ENCODE measurements at places on chromosomes 12 and 14. TPM values are rescaled to one million over a fixed set of nuclear protein-coding genes. Genes with fewer than 3 reads are reported as not detected.

LMNTD1 gene
- polyA plus RNA-seq, result not detected

DNA sequence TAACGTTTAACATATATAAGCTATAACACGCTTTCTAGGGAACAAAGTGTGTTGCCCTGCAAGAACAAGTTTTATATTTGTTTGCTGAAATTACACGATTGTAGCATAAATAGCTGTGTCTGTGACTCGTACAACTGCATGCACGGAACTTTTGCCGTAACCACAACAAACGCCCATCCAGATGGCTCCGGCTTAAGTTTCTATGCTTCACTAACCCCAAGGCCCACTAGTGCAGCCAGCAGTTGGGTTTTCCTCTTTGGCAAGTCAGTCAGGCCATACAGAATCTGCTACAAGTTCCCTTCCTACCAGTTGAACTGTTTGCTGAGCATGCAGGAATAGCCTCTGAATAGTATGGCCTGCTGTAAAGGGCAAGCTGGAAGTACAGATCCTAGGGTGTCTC lies 12.1 kb downstream of the CSRP2 start:
- peaks cover 31% of the 10 kb centered on the region for H3K4me1 ChIP-seq
- no peak overlapping the region for H3K4me3 ChIP-seq
- no peaks in the 10 kb centered on the region for H3K27me3 ChIP-seq
- no peaks in the 10 kb centered on the region for H3K36me3 ChIP-seq
- DNase-seq, result no peak

FSCB gene
- polyA plus RNA-seq, result not detected

DNA sequence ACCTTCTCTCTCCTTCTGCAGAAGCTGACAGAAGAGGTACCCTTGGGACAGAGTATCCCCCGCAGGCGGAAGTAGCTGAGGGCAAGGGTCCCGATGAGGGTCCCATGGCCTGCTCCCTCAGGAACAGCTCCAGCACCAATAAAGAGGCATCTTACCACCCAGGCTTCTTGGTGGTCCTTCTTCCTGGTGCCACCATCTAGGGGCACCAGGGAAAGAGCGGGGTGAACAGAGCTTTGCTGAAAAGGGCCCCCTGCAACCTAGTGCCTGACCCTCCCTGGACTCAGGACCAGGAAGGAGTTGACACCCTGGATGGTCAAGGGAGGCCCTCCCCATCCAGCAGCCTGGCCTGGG lies 591 bp upstream of the IRF9 start:
- peaks cover 73% of the 10 kb centered on the region for H3K36me3 ChIP-seq
- H3K4me1 ChIP-seq, result peaks cover 25% of the 10 kb centered on the region
- no peak for DNase-seq
- no peaks in the 10 kb centered on the region for H3K27me3 ChIP-seq

DNA sequence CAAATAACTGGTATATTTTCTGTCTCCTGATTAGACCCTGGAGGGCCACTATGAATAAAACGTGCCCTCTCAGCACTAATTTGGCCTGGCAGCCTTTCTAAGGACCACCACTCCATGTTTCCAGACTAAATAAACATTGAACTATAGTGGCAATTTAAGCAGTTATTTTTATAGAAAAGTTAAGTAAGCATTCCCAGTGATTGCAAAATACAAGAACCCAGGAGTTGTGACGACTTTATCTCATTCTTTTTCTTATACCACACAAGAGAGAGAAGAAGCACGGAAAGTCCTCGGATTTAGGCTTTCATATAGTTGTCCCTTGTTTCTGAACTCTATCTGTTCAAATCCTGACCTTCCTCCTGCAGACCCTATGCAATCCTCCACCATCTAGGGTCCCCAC lies 23.1 kb upstream of the STRAP start:
- peaks cover 4% of the 10 kb centered on the region for H3K4me1 ChIP-seq
- H3K4me3 ChIP-seq, result no peak overlapping the region
- no peak overlapping the region for H3K27ac ChIP-seq
- H3K36me3 ChIP-seq, result no peaks in the 10 kb centered on the region

DNA sequence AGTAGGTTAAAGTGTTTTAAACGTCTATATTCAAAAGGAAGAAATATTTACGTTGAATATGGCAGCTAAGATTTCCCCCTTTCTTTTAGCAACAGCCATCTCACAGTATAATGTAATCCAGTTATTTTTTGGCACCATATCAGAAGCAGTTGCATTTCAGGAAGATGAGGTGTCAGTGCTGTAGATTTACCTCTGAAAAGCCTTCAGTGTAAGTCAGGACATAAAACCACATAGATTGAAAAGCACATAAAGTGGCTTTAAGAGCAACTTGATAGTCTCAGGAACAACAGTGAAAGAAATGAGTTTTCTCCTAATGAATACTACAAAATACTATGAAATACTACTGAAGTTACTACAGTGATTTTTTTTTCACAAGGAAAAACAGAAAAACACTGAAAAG lies 6.9 kb downstream of the MLH3 start:
- no peaks in the 10 kb centered on the region for H3K27me3 ChIP-seq
- DNase-seq, result no peak
- H3K27ac ChIP-seq, result no peak overlapping the region
- H3K4me3 ChIP-seq, result peak overlapping the region; percentile 2
- H3K36me3 ChIP-seq, result no peaks in the 10 kb centered on the region
- peaks cover 12% of the 10 kb centered on the region for H3K4me1 ChIP-seq

PLA2G1B gene
- polyA plus RNA-seq, result not detected

DNA sequence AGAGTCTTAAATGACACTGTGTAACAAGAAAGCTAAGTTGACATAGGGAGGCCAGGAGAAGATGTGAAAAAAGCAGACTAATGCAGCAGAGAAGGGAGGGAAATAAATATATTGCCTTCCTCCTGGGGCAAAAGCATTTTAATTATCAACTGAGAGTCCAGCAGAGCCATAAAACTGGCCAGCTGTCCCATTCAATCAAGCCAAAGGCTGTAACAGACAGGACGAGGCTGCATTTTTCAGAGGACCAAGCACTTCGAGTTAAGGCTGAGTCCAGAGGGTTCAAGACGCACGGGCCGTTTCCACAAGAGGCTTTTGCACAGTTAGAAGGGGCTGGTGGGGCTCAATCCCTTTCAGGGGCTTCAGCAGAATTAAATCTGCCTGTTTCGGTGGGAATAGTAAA lies 20.4 kb downstream of the MAP3K9 start:
- H3K4me1 ChIP-seq, result no peaks in the 10 kb centered on the region
- H3K27ac ChIP-seq, result no peak overlapping the region
- no peaks in the 10 kb centered on the region for H3K36me3 ChIP-seq
- H3K4me3 ChIP-seq, result no peak overlapping the region

DNA sequence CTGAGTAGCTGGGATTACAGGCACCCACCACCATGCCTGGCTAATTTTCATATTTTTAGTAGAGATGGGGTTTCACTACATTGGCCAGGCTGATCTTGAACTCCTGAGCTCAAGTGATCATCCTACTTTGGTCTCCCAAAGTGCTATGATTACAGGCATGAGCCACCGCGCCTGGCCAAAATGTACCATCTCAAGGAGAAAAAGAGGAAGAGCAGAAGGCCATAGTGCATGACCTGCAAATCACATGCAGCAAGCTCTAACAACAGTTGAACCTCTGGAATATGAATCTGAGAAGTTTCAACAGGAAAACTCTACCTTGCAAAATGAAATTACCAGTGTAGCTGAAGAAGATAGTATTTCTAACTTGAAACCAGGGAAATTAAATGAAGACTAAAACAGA lies 17.1 kb upstream of the SERPINA1 start:
- no peaks in the 10 kb centered on the region for H3K4me1 ChIP-seq
- H3K4me3 ChIP-seq, result no peak overlapping the region

GRCh38 chr12:3326850-3327780 lies 163.9 kb upstream of the PRMT8 start:
- H3K27ac ChIP-seq, result no peak overlapping the region
- DNase-seq, result no peak
- no peaks in the 10 kb centered on the region for H3K27me3 ChIP-seq
- no peaks in the 10 kb centered on the region for H3K36me3 ChIP-seq

DNA sequence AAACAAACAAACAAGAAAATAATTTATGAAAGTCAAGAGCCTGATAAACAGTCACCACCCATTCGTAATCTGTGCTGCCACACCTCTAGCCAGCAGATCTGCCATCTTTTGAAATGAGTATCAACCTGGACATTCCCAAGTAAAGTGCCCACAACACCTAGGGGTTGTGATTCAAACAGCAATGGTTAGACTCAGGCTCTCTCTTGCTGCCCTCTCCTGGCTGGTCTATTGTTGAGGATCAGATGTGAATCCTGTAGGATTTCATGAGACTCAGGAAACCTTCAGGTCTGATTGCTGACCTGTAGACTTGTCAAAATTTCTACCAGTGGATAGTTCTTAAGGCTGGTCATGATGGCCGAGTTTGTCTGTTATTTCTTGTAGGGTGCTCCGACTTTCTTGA lies 26.8 kb downstream of the DGLUCY start:
- H3K36me3 ChIP-seq, result peaks cover 18% of the 10 kb centered on the region
- no peaks in the 10 kb centered on the region for H3K27me3 ChIP-seq
- H3K27ac ChIP-seq, result no peak overlapping the region
- H3K4me1 ChIP-seq, result peaks cover 24% of the 10 kb centered on the region
- DNase-seq, result no peak

- no peaks in the 10 kb centered on the region for H3K36me3 ChIP-seq
- H3K4me1 ChIP-seq, result no peaks in the 10 kb centered on the region
- no peaks in the 10 kb centered on the region for H3K27me3 ChIP-seq
- no peak for DNase-seq
Observed at GRCh38 chr14:101620821-101621785, 59.8 kb downstream of the DIO3 start.

DNA sequence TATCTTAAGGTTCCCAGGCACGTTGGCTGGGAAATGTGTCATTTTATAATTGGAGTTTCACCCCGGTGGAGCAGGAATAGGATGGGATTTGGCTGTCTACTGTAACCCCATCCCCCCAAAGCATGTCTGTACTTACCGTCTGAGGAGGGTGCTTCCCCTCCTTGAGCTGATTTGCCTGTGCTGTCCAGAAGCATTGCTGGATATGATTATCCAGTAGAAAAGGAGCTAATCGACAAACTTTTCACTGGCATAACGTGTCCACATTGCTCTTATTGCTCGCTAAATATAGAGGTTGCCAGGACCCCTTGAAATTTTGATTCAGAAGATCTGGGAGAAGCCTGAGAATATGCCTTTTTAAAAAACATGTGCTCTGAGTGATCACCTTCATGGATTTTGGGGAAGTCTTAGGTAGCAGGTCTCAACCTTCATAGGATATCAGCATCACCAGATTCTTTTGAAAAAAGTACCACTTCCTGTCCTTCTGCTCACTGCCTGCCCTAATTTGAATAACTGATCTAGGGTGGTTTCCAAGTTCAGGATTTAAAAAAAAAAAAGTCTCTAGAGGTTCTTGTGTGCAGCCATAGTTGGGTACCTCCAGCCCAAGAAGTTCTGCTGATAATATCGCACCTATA lies 80.4 kb upstream of the KCNA1 start:
- no peaks in the 10 kb centered on the region for H3K36me3 ChIP-seq
- H3K27me3 ChIP-seq, result no peaks in the 10 kb centered on the region
- DNase-seq, result no peak
- no peak overlapping the region for H3K27ac ChIP-seq
- H3K4me3 ChIP-seq, result no peak overlapping the region

DNA sequence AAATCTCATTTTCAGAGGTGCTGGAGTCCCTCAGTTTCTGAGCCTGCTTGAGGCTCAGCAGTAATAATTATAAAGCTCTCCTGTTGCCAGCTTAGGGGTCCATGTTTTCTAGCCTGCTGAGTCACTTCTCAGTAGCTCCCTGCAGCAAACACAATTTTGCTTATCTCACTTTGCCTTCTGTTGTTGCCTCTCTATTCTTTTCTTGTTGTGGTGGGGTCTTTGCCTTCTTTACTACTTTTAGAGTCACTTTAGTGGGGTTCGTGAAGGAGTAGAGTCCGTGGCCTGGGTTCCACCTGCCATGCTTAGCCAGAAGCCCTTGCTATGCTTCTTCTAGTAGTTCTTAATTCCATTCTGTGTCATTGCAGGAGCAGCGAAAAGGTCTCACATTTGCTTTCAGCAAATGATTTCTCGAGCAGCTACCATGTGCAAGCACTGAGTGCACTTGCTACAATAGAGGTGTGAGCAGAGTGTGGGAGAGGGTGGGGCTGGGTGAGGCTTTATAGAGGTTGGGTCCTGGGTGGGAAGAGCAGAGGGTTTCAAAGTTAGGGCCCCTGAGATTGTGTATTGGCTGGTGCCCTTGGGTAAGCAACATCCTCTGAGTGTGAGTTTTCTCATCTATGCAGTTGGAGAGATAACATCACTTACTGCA lies 114.3 kb downstream of the ADCK1 start:
- no peaks in the 10 kb centered on the region for H3K27me3 ChIP-seq
- no peak for DNase-seq
- no peak overlapping the region for H3K27ac ChIP-seq
- H3K4me1 ChIP-seq, result no peaks in the 10 kb centered on the region
- H3K4me3 ChIP-seq, result no peak overlapping the region
